HFFc6 (cell line): ENCODE measurements at places on chromosomes 2 and 18.

- DNase-seq = no peak
These were observed 36.9 kb upstream of the DSEL start for GRCh38 chr18:67553437-67553836.

GRCh38 chr2:152322222-152322621 is 12.8 kb upstream of the FMNL2 start:
- DNase-seq = no peak

DNA sequence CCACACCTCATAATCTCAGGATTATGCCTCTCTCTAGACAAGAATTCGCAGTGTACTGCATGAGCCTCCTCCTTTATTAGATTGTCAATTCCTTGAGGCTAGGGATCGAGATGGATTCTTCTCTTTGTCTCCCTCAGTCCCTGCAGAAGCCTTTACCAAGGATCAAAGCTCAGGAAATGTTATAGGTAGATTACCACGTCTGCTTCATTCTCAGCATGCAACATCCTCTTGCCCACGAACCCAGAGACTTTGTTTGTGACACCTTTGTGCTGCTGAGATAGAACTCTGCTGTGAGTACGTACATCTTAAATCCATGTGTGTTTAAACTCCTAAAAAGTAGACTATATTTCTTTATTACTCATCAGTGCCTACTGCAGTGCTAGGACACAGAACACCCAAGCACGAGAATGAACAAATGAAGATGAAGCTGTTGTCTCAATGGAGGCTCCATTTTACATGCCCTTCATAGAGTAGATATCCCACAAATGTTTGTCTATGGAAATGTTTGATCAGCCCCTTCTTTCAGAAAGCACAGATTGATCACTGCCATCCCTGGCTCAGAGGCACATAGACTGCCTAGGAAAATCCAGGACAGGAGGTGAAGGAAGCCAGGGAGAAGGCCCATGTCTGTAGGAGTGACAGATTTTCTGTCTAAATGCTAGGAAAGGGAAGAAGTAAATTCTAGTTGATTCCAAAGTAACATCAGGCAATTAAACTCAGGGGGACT is 98.8 kb upstream of the KLHL29 start:
- DNase-seq = no peak

GRCh38 chr2:36789181-36789804 is 92.8 kb downstream of the VIT start:
- DNase-seq = no peak

GRCh38 chr18:73690222-73690621 is 457.4 kb downstream of the FBXO15 start:
- no peak for DNase-seq
